Right cardiac atrium (tissue), 5 donors: ENCODE measurements at places on chromosomes 12 and 14. TPM values are rescaled to one million over a fixed set of nuclear protein-coding genes. Genes with fewer than 3 reads are reported as not detected.

SERPINA10 gene
- total RNA-seq: not detected

C1QL4 gene
- not detected for total RNA-seq

LBHD2 gene
- total RNA-seq: not detected

CCDC197 gene
- total RNA-seq: 0.44 TPM

PROX2 gene
- not detected for total RNA-seq

P2RX2 gene
- total RNA-seq: not detected

TEDC1 gene
- total RNA-seq: 5.9 TPM

TGFB3 gene
- total RNA-seq: 38.0 TPM
